Substantia nigra (tissue), 51 donors: ENCODE measurements at places on chromosomes 13 and 19.

DNA sequence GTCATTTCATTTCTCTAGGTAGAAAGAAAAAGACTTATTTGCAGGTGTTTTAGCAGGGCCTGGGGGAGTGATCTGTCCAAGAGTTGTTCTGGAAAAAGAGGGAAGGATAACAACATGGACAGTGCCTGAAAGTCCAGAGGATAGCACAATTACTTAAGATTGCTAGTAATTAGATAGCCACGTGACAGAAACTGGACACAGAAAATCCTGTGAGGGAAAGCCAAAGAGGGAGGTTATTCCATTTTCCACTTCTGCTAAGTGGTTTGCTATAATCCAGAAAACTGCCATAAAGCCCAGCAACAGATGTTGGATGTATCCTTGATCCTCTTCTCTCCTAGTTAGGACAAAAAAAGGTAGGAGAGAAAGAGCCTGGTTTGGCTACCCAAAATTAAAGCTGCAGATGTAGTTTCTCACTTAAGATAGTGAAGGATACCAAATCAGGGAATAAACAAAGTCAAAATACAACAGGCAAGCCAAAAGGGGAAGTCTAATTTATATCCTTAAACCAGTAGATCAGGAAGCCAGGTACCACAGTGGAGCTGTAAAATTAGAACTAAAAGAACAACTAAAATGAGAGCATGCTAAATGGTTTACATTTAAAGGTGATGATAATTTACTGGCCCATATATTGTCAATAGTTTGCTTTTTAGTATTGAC, 140.2 kb downstream of the VWA8 start:
- no peak for DNase-seq

- no peak for DNase-seq
Observed at GRCh38 chr13:38415233-38415632, 65.6 kb downstream of the UFM1 start.

GRCh38 chr13:97125810-97126738, 96.1 kb upstream of the MBNL2 start:
- DNase-seq = no peak

DNA sequence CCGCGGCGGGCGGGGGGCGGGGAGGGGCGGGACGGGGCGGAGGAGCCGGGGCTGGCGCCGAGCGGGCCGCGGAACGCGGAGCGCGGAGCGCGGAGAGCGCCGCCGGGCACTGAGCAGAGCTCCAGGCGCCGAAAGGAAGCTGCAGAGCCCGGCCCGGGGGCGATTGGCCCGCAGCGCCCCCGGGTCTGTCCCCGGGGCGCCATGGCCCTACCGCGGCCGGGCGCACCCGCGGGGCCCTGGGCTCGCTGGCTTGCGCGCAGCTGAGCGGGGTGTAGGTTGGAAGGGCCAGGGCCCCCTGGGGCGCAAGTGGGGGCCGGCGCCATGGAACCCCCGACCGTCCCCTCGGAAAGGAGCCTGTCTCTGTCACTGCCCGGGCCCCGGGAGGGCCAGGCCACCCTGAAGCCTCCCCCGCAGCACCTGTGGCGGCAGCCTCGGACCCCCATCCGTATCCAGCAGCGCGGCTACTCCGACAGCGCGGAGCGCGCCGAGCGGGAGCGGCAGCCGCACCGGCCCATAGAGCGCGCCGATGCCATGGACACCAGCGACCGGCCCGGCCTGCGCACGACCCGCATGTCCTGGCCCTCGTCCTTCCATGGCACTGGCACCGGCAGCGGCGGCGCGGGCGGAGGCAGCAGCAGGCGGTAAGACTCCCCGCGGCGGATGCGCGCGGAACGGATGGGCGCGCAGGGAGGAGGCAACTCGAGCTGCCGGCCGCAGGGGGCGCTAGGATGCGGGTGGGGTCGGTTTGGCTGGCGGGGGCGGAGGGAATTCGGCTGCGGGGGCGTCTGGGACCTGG, at the start of gene PDE4A:
TSS of gene PDE4A (plus strand) at position 95 of the 796 bp plus-strand sequence. CDS start at position 322, 227 bp downstream.
- DNase-seq = no peak

- DNase-seq = no peak
Observed at GRCh38 chr13:51347099-51347498, 7.6 kb downstream of the SERPINE3 start.

GRCh38 chr19:10000171-10000826, 10.0 kb downstream of the COL5A3 start:
- DNase-seq = no peak
